ENCODE measurements at places on chromosomes 5 and 9.
A peak's percentile ranks its signal among the peaks of the same experiment; 100 is the strongest.

DNA sequence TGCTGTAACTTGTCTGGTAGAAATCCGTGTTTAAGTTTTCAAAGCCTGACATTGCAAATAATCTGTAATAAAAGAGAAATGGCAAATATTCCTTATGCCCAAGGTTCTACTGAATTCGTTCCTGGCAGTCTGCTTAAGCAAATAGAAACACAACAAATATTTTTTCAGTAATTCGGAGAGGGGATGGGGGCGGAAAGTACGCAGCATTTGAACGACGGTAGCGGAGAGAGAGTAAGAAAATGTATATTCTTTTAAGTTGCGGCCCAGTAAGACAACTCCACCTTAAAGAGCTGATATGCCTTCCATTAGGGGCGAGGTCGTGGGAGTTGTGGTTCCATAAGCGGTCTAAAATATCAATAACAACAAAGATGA lies 569 bp downstream of the YIPF5 start:
- no peak for DNase-seq

DNA sequence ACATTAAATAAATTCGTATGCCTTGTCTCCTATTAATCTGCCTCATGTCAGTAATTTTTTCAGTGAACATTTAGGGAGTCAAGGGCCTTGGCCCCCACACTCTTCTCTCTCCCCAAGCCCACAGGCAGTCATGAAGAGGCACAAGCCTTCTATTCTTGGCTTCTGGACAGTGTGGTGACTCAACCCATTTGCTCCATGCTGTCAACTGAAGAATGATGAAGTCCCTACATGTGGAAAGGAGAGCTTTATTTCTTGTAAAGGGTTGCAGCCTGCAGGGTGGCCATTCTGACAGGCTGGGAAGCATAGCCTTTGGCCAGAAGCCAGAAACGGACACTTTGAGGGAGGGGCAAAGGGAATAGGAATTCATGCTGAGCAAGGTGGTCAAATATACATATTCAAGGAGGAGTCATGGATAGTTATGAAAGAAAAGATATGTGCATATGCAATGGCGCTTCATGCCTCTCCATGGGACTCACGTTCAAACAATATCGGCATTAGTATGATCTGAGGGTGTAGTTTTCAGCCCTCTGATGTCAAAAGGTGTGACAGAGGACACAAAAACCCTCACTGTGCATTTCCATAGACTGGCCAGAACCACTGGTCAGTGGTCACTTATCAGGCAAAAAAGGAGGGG lies 31.3 kb downstream of the ANKRA2 start:
- DNase-seq = no peak

GRCh38 chr9:79362100-79363081 lies 209.4 kb upstream of the TLE4 start:
- DNase-seq = peak; percentile 60

- DNase-seq = no peak
Measured at GRCh38 chr9:127035948-127036347, 86.5 kb downstream of the ANGPTL2 start.

GRCh38 chr5:24474685-24475084 lies 170.1 kb downstream of the CDH10 start:
- DNase-seq = no peak

- no peak for DNase-seq
Measured at GRCh38 chr5:146995878-146996277, 117.3 kb upstream of the PPP2R2B start.

DNA sequence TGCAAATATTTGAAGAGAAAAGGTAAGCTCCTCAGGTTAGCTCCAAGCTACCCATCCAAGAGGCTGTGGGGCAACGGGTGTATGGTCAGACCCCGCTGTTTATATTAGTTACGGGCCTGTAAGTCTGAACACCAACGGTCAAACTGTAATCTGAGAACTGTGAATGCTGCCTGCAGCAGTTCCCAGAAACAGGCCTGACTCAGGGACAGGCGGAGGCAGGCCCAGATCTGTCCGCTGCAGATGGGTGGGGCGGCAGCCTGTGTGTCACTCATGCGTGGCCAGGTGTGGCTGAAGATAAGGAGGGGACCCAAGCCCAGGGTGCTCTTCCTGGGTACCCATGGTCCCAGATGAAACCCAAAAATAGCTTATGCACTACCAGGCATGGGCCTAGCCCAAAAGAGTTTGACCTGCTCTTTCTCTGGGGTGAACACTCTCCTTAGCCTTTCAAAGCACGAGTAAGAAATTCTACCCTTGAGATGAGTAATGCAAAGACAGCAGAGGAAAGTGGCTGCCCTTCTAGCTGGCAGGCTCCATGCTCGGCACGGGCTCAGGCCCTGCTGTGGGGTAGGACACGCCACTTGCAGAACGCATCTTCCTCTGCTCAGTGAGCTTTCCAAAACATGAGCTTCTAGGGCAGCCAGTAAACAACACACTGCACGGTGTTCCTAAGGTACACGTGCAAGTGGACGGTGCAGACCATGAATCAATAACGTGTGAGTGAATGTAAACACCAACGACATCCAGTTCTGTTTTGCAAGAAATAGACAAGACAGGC lies 9.1 kb downstream of the UBAC1 start:
- no peak for DNase-seq
